ENCODE measurements at places on chromosomes 16 and 17.

- no peak for DNase-seq
Observed at GRCh38 chr17:79633993-79634813, 23.4 kb upstream of the RBFOX3 start.

- DNase-seq, result no peak
Observed at GRCh38 chr16:51440131-51440889, 289.2 kb upstream of the SALL1 start.

GRCh38 chr16:4477966-4478365, 1.8 kb downstream of the HMOX2 start:
- peak; percentile 44 for DNase-seq

DNA sequence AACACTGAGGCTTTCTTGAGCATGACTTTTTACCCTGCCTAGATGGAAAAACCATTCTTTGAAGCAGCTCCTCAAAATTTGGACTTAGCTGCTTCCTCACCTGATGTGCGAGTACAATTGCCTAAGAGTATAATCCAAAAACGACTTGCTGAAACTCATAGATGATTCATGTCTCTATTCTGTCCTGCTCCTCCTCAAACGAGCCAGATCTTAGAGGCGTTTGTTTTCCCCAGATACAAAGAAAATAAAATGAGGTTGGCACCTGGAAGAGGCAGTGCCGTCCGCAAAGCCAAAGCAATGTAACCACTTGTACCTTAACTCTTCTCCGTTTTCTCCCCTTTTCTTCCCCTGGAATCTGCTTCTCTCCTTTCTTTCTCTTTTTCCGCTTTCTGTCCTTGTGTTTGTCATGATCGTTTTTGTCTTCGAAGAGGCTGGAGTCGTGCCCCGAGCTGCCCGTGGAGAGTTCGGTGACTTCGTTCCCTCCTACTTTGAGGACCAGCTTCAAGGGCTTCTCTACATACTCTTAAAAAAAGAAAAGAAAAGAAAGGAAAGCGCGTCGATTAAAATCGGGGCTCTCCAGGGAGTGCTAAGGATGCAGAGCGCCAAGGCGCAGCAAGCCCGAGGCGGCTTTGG, 895 bp downstream of the BRD7 start:
- DNase-seq, result no peak

DNA sequence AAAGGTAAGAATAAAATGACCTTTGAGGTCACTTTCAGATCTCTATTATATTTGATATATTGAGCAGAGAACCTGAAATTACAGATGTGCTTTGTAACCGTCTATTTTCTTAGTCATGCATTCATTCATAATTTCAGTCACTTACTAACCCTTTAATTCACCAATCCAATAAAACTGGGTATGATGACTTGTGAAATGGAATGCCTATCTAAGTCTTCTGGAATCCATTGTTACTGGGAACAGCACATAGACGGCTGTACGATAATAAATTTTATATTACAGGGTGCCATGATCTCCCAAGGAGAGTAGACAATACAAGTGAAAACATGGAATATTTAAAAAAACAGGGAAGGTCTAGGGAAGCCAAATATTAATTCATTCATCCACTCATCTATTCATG, 22.9 kb downstream of the CDH11 start:
- DNase-seq, result no peak

DNA sequence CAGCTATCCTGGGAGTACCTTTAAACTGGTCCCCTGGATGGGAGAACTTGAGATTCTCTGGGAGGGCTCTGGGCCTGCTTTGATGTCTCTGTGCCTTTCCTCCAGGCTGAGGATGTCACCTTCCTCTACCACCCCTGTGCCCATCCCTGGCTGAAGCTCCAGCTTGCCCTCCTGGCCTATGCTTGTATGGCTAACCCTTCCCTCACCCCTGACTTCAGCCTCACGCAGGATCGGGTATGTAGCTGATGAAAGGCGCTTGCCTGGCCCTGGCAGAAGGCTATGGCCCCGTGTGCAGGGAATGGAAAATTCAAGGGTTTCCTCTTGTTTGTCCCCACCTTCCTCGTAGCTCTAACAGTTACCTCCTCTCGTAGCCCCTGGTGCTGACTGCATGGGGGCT, 3.0 kb downstream of the TP53I13 start:
- no peak for DNase-seq

DNA sequence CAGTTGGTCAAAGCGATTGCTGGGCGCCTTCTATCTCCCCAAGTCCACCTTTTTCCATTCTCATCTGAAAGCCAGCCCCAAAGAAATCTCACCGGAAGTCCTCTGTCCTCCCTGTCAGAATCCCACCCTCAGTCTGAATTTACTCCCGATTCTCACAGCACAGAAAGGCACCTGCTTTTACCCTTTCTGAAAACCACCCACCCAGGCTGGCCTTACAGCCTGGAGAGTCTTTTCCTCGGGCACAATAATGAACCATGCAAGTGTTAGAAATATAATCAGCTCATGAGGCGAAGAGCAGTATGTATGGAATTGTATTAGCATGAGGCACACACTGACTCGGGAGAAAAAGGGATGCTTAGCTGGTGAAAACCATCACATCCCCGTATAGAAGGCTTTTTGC, 1.2 kb upstream of the ZFHX3 start:
- no peak for DNase-seq

DNA sequence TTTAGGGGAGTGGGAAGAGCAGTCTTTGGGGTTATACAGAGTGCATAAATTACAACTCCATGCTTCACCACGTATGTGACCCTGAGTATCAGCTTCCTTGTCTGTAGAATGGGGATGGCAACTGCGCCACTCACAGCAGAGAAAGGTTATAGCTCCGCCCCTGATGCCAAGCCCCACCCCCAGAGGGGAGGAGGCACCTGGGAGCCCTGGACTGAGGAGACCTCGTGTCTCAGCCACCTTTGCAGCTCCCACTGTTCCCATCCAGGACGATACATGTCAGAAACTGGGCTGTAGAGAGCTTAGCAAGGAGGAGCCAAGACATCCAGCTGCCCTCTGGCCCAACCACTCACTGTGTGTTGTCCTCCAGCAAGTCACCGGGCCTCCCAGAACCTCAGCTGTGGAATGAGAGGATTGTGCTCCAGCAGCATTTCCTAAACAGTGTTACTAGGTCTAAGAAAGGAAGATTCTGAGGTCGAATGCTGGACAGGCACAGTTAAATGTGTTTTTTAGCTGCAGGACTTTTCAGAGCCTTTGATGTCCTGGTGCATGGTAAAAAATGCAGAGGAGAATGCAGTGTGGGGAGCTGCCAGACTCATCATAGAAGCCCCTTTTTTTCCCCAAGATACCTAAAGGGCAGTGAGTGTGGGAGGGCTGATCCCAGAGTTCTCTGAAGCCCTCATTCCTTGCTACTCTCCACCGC, 49.4 kb downstream of the BEAN1 start:
- DNase-seq, result no peak

DNA sequence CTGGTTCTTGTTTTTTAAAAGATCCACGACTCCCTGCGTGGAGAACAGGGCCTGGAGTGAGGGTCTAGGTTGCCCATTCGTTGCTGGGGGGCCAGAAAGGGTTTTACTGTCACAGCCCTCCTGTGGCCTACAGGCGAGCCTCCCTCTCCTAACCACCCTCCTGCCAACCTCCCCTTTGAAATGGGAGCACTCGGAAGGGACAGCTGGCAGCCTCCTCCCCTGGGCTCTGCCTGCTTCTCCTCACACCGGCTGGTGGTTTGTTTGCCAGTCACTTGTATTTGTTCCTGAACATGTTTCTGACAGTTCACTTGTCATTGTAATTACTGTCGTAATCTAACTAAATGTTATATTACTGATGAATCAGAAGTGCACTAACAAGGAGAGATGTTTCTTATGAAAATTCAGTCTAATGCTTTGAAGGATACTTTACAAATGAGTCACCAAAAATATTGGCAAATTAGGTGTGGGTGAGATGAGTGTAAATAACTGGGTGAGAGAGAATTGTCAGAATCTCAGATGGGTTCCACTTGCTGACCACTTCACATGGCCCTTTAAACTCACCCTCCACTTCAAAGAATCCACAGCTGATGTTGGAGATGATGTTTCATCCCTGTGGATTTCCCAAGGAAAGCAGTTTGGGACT, 2.7 kb upstream of the SPPL2C start:
- no peak for DNase-seq

Measured in fibroblast of skin of scalp (primary cell).